Activated T-helper 9 cell treated with anti-CD3 and anti-CD28 coated beads, Interleukin-2, amount 50 U/mL, for 16 hours (primary cell): ENCODE measurements at places on chromosomes 5 and 9.

DNA sequence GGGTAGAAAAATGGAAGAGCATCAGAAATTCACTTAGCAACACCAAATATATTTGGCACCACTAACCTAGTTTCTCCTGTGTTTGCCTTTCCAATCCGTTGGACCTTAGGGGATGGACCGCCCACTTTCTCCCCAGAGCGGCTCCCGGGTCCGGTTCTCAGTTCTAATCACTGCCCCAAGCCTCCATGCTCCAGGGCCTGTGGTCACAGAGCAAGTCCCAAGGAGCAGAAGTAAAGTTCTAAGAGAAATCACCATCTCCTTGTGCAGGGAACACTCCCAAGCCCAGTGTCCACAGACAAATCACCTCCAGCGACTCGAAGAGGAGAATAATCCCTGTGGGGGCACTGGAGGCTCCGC, 728 bp upstream of the SLC1A1 start:
- DNase-seq: no peak

DNA sequence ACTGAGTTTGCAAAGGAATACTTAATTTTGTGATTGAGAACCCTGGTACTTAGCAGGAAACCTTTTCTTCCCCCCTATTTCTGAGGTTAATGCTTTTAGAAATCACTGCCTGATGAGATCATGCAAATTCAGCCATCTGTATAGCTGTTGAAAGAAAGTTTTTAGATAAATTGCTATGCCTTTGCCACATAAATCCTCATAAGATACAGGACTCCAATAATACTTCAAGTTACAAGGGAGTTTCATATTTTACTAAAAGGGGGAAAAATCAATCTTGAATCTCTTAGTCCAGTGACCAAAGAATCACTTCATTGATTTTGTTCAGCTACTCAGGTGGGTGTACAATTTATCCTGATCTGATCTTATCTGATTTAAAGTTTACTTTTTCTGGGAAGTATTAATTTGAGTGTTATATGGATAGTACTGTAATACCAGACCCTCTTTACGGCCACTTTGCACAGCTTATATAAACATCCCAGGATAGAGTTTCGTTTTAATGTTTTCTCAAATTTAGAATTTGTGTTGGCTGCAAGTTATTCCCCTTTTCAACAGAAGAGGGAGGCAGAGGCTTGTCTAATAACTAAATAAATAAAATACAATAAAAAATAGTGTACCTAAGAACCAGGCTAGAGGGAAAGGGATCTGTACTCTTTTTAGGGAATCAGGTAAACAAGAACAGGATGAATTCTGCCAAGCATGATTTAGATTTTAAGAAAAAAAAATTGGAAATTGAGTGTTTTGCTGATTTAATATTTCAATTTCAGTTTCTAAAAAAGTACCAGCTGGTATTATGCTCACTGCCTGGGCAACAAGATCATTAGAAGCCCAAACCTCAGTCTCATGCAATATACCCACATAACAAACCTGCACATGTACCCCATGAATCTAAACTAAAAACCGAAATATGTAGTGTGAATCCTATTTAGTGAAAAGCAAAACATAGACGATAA, 69.1 kb downstream of the PSAT1 start:
- no peak for DNase-seq

DNA sequence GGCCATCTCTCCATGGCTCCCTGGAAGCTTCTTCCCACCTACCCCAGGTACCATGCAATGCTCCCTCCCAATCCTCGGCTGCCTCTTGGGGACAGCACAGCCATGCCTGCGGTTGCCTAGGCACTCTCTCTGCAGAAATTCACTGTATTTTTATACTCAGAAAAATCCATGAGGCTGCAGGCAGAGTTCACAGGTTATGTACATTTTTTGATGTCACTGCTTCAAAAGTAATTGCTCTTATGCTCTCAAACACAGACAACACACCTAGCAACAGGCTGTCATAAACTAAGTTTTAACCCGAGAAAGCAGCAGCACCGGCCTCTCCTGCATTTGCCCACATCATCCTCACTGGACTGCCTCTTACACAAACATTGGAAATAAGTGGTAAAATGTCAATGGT, 102.4 kb downstream of the AK8 start:
- DNase-seq: no peak

GRCh38 chr9:78831726-78832125, 534.8 kb downstream of the PSAT1 start:
- DNase-seq: no peak

GRCh38 chr9:114777821-114778609, 27.8 kb downstream of the TNFSF15 start:
- DNase-seq: peak; percentile 4

DNA sequence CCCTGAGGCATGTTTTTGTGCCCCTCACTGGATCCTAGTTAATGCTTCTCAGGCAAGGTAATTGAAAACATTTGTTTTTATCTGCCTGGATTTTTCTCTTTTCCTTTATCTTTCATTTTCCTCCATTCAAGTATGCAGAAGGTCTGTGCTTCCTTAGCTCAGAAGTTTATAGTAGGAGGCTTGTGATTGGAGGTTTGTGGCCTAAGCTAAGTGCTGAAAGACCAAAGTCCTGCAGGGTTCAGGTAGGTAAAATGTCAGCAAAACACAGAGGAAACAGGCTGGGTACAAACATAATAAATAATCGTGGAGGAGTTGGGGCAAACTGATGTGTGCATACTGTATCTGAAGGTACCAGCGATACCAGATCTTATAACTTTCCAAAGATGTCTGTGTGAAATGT, 230.9 kb upstream of the KLF4 start:
- no peak for DNase-seq
